Muscle of leg (tissue), 16 donors: ENCODE measurements at places on chromosomes 11 and 22.

DNA sequence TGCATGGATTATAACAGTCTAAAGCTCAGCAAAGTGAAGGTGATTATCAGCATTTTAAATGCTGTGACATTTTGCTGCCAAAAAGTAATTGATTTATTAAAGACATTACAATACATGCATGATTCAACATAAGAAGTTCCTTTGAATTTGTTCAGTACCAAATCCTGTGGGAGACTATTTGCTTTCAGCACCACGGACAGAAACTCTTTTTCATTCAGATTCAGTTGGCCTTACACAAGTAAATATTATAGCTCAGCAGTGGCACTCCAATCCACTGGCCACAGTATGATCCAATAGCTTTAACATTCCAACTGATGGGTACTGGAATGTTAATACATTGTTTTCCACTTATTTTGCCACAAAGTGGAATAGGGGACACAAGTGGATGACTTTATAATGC, 806.7 kb downstream of the NTM start:
- peak; percentile 77 for DNase-seq

DNA sequence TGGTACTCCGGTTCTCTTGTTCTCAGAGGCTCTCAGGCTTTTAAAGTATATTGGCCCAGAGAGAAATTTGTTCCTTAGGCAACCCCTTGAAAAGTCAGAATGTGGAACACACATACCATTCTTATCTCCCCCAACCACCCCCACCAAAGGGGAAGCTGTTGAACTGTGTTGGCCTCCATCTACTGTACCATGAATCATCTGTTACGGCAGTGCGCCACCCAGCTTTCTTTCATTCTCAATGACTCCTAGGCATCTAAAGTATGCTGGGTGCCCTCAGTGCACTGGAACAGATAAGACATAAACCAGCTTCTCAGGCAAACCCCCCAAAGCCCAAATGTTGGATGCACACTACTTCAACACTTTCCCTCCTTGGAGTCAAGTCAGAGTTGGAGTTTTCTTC, 696.2 kb upstream of the TENM4 start:
- DNase-seq = no peak

GRCh38 chr11:118321386-118322082, 17.0 kb downstream of the CD3E start:
- DNase-seq = no peak

- no peak for DNase-seq
Observed at GRCh38 chr11:126597041-126597440, 241.6 kb downstream of the ST3GAL4 start.

- DNase-seq = no peak
Observed at GRCh38 chr11:104094576-104094975, 58.1 kb downstream of the DDI1 start.

- no peak for DNase-seq
Observed at GRCh38 chr22:39943953-39944872, 16.0 kb upstream of the TMA7B start.

- no peak for DNase-seq
Observed at GRCh38 chr11:17287058-17287457, 10.5 kb downstream of the NUCB2 start.

DNA sequence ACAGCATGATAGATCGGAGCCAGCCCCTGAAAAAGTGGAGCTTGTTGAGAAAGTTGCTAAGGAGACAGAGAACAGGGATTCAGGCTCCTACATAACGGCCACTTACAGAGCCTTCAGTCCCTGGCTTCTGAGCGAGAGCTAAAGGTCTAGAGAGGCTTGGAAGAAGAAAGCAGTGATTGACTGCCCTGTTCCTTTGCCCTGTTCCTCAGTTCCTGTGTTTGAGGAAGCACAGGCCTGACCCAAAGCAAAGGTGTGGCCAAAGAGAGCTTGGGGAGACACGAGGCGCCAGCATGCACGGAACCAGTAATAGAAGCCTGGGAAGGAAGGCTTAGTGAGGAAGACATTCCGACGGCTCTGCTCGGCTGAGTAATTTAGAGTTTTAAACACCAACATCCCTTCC, 74.1 kb upstream of the CSNK2A3 start:
- DNase-seq = peak; percentile 40

GRCh38 chr11:73389134-73389525, 12.9 kb downstream of the RELT start:
- no peak for DNase-seq

DNA sequence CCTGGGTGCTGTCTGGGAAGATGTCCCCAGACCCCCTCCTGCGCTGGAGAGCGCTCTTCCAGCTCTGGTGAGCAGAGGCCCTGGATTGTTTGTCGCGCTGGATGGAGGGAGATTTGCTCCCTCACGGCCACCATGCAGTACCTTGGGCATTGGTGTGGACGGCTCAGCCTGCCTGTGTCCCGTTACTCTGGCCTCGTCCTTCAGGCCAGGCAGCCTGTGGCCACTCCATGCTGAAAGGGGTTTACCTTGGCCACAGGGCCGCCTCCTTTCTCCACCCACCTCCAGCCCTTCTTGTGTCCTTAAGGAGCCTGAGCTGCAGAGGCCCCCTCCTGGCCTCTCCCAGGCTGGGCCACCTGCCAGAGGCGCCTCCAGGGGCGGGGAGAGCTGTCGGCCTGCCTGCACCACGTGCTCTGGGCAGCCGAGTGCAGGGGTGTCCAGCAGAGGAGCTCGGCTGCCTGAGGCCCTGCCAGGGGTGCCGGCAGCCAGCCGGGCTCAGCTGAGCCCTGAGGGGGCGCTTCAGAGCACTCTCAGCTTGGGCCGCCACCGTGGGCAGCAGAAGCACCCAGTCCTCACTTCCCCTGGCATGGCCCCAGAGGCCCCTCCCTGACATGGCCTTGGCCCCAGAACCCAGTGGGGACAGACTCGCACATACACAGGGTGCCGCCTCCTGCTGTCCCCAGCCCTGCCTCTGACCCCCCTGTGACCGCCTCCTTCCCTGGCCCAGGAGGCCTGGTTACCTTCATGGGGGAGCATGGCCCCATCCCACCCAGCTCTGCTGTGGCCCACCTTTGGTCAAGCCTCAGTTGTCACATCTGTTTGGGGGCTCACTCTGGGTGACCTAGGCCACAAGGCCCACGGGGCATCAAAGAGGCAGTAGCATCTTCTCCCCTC, 3.4 kb downstream of the CCND1 start:
- peak; percentile 91 for DNase-seq

DNA sequence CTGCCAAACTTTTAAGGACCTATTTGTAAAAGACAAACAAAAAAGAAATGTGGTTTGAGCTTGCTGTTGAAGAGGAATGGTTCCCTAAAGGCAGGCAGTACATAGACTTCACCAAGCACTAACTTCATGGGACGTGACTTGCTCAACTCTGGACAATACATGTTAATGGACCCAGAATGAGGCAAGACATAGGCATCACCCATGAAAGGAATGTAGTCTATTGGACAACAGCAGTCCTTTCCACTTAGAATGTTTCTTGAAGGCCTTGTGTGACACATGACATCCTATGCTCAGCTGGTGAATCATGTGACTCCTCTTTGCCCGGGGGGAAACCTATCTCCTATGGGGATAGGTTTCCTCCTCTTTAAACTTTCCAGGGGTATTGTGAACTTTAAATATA, 246.4 kb upstream of the BLID start:
- DNase-seq = no peak

- no peak for DNase-seq
Observed at GRCh38 chr11:64881476-64881875, 3.1 kb upstream of the EHD1 start.
